ENCODE measurements at places on chromosomes 4 and X.

GRCh38 chrX:136781180-136781797 lies 557 bp upstream of the ARHGEF6 start:
- no peak for DNase-seq

- DNase-seq, result no peak
Observed at GRCh38 chr4:78235800-78236199, 178.7 kb downstream of the FRAS1 start.

GRCh38 chrX:49610718-49611310 lies 12.0 kb downstream of the GAGE1 start:
- DNase-seq, result no peak

DNA sequence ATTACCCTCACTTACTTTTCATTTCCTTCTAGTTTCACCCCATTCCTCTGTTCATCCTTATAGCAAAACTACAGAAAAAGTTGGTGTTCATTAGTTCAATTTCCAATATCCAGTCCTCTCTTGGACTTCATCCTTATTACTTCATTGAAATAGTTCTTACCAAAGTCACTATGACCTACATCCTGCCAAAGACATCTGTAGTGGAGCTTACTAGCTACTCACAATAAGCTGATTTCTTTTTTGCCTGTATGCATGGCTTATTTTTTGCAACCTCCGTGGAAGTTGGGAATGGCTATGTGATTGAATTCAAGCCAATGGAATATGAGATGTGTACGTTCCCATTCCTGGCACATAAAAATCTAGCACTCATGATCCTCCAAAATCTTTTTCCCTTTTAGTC lies 4.6 kb upstream of the CDKL2 start:
- no peak for DNase-seq

DNA sequence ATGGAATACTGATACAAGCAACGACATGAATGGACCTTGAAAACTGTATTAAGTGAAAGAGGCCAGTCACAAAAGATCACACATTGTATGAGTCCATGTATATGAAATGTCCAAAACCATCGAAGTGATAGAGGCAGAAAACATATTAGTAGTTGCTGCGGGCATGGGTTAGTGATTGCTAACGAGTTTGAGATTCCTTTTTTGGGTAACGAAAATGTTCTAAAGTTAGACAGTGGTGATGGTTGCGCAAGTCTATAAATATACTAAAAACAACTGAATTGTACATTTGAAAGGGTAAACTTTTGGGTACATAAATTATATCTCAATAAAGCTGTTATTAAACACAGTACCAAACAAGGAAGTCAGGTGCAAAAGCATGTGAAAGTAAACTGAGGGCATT lies 234.5 kb downstream of the FBXW7 start:
- no peak for DNase-seq

DNA sequence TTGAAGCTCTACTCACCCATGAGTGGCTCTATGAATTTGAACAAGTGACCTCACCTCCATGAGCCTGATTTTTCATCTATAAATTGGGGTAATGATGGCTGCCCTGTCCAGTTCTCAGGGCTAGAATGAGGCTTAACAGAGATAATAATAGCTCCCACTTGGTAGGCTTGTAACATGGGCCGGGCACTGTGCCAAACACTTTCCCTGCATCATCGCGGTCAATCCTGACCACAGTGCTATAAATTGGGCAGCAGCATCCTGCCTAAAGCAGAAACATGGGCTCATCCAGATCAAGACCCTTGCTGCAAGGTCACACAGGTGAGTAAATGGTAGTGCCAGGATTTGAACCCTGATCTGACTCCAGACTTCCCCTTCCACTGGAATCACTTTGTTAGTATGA lies 12.8 kb downstream of the APLN start:
- DNase-seq, result no peak

- no peak for DNase-seq
Observed at GRCh38 chr4:2800691-2801596, 8.1 kb downstream of the SH3BP2 start.

- no peak for DNase-seq
Observed at GRCh38 chr4:5906191-5906590, 13.3 kb upstream of the CRMP1 start.

- no peak for DNase-seq
Observed at GRCh38 chrX:2717312-2717711, 26.2 kb downstream of the CD99 start.

- no peak for DNase-seq
Observed at GRCh38 chr4:107578321-107578720, 141.7 kb downstream of the PAPSS1 start.

DNA sequence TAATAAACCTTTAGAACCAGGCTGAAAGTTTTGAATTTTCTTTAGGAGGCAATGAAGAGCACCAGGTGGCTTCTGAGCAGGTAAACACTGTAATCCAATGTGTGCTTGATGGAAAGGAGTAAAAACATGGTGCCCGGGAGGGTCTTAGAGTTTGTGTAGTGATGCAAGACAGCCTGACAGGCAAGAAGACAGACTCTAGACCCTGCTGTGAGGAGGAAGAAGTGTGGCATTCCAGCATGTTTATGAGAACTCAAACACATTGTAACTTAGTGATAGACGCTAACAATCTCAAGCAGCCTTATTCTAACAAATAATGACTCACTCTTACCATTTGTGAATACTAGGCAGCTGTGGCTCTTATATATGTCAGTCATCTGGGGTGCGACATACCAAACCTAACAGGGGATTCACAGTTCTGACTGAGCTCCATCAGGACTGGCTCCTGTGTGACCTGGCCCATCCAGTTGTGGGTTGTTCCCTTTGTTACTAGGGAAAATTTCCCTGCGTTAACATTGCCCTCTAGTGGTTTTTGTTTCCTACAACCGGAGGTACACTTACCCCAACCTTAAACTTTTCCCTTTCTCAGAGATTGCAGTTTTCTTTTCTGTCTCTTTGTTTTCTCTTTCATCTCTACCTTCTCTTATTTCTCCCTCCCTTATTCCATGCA lies 53.8 kb downstream of the VSIG4 start:
- DNase-seq, result peak; percentile 48

DNA sequence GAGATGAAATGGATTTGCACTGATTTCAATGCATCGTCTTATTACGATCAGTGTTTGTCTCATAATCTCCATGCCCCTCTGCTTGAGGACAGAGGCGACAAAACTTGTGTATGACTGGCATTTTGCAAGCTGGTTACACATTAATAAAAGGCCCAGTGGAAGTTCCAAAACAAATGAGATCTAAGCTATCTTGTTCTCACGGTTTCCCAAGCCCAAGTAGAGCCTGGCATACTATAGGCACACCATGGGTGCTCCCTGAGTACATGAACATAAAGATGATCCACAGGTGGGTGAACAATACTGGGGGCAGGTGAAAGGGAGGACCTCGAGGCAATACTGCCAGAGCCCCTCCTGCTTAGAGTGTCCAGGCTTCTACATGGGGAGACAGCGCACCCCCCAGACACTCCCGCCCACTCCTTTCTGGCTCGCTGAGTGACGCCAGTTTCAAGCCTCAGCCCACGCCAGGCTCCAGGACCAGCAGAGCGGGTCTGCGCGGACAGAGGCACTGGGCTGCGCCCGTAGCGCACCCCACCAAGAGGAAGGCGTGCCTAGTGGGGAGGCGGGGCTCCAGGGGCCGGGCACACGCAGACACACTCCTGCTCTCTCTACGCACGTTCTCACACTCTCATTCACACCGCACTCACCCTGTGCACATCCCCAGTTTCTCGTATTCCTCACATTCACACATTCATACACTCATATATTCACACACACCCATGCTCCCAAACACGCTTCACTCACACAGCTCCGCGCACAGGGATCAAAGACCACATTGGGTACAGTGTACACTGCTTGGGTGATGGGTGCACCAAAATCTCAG lies 8.9 kb upstream of the GSX2 start:
- no peak for DNase-seq

DNA sequence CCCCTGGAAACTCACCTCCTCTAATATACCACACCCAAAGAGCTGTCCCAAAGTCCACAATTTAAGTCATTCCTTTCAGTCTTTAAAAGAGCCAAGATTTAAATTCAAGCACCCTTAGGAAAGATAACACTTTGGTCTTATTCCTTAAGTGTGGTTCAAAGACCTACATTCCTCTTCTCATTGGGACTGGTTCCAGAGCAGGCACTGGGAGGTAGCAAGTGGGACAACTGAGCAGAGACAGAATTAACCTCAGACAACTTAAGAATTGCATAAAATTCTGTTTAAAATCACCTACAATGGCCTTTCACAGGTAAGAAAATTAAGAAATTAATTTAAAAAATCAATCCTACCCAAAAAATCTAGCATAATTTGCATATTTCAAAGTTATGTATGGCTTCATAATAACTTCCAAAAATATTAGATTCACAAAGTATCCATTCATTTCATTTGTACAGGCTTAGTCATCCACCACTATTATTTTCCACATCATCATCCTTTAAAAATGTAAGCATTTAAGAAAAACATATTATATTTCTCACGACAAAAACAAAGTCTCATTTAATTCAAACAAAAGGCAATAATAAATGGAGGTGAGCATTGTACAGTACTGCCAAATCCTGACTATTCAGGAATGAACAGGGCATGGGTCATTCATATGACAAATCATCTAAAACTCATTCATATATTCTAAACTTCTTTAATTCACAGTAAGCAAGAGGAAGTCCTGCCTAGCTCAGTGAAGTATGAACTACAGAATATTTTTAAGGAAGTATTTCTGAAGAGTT lies 13.6 kb downstream of the PRSS12 start:
- no peak for DNase-seq

DNA sequence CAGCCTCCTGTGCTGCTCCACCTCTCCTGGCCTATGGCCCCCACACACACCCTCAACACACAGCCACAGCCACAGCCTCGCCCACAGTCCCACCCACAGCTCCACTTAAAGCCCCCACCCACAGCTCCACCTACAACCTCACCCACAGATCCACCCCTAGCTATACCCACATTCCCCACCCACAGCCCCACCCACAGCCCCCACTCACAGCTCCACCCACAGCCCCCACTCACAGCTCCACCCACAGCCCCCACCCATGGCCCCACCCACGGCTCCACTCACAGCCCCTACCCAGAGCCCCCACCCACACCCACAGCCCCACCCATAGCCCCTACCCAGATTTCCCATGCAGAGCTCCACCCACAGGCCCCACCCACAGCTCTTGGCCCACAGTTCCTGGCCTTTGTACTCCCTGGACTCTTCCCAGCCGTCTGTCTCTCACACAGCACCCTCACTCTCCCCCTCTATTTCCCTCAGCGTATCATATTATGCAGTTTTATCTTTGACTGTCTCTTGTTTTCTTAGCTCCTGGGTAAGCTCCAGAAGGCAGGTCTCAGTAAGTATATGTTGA lies 322.5 kb downstream of the EVC2 start:
- DNase-seq, result no peak

- DNase-seq, result no peak
Observed at GRCh38 chrX:41480508-41481260, 33.5 kb downstream of the NYX start.

DNA sequence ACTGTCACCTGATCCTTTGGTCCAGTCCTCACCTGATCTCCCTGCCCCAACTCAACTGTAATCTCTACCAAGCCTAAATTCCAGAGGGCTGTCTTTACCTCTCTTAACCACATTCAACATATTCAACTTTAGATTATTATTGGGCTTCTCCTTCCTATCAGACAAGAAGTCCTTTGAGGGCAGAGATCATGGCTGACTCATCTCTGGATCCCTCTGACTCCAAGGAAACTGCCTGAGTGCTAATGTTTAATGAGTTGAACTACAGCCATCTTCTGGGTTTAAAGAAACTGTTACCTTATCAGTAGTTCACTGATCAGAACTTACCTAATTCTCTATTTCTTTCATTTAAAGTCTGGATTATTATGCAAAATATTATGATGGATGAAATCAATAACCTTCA lies 135.7 kb downstream of the GPC3 start:
- no peak for DNase-seq

GRCh38 chr4:181541396-181541795 lies 701.8 kb upstream of the TENM3 start:
- DNase-seq, result no peak

All from stimulated activated CD8-positive, alpha-beta memory T cell treated with anti-CD3 and anti-CD28 coated beads, Interleukin-4, amount 100 ng/mL, for 4 hours (primary cell).